ENCODE measurements at places on chromosomes 16 and 17. TPM values are rescaled to one million over a fixed set of nuclear protein-coding genes. Genes with fewer than 3 reads are reported as not detected.

LGALS9 gene
- 81.1 TPM for total RNA-seq

GRCh38 chr17:760371-760770, 8.3 kb upstream of the GEMIN4 start:
- DNase-seq, result no peak

- peak; percentile 17 for DNase-seq
These were observed 168.5 kb downstream of the XYLT1 start for GRCh38 chr16:17302214-17302613.

DNA sequence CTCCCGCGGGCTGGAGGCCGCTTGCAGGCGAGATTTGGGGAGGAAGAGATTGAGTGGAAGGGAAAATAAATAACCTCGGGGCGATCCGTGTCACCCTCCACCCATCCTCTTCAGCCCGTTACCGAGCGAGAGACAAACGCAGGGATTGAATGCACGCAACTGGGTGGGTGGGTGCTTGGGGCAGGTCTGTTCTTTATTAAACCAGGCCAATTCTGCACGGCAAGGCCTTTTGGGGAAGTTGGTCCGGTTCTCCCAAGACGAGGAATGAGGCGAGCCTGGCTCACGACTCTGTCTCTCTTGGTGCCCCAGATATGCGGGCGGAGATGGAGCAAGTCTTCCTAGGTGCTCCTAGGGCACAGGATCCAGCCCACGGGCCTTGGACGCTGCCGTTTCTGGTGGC, 396 bp upstream of the HOXB7 start:
- DNase-seq, result no peak

GRCh38 chr16:1946495-1947368, 3.7 kb upstream of the MSRB1 start:
- no peak for DNase-seq

GRCh38 chr17:40331743-40332641, 23.0 kb downstream of the RARA start:
- DNase-seq, result peak; percentile 39

DNA sequence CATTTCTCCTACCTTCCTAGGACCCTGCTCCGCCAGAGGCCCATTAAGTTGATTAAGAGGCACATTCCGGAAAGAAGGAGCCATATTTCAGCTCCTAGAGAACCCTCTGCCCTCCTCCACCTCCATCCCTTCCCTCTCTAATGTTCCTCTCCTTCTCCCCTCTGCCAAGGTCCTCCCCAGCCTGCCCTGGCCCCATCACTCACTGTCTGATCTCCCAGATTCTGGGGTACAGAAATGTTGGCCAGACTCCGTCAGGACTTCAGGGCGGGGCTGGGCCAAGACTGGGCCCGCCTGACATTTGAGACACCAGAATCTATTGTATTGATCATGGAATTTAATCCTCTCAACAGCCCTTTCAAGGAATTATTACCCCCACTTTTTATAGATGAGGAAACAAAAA, 136.1 kb downstream of the TMEM132E start:
- DNase-seq, result no peak

All from activated naive CD4-positive, alpha-beta T cell treated with anti-CD3 and anti-CD28 coated beads for 36 hours (primary cell).